ENCODE measurements at places on chromosomes 4 and X.

GRCh38 chr4:116688536-116688935 is 396.8 kb downstream of the TRAM1L1 start:
- DNase-seq: no peak

DNA sequence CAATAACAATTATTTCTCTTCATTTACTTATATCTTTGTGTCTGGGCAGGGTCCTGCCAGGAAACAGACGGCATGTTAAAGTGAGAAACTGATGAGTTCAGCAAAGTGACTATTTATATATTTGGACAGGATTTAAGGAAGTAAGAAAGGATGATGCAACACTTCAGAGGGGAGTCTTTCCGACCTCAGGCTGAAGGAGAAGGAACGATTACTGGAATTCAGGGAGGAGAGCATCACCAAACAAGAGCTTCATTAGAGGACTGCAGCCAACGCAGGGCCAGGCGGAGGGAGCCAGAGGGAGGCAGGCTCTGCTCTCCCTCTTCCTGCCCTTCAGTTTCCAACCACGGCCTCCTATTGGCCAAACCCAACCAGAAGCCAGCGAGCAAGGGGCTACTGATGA is 1.5 kb upstream of the TLR7 start:
- DNase-seq: no peak

DNA sequence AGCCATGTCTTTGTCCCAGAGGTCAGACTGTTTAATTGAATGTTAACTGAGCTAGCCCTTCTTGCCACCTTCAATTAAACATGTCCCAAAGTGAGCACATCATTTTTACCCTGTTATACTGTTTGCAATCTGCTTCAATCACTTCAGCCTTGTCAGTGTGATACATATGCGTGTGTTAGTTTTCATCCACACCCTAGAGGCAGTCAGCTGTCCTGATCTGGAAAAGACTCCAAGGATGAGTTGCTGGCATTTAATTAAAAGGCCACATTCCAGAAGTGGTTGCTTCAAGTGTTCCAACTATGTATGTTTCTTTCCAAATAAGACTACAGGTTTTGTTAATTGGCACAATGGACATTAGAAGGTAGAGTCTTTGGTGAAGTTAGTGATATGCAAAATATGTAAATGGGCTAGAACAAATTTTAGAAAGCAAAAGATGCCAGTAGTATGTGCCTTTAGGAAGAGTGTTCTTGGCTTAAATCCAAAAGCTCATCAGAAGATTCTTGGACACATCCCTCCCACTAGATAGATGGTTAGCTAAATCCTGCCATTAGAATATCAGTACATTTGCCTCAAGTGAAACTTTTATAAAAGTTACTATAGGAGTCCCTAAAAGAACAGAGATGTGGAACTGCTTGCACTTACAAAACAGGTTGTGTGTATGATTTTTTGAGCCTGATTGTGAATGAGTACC is 79.5 kb upstream of the SLIT2 start:
- DNase-seq: no peak

- no peak for DNase-seq
These were observed 2.0 kb upstream of the METAP1 start for GRCh38 chr4:98993419-98994071.

DNA sequence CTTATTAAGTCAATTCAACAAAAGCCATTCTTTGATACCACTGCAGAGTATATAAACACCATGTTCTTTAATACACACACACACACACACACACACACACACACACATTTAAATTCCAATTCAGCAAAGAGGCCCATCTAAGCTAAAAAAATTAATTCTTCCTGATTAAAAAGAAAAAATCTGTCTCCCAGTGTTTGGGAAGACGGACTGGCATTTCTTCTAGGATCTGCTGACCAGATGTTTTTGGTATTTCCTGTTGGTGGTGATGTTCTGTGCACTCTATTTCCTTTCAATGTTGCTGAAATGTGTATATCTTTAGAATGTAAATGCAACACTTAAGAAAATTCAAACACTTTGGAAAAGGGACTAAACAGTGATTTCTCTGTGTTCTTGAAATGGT is 243.8 kb downstream of the THOC2 start:
- no peak for DNase-seq

GRCh38 chr4:6540879-6541278 is 34.1 kb upstream of the MAN2B2 start:
- no peak for DNase-seq

- DNase-seq: no peak
These were observed 47.7 kb upstream of the SORCS2 start for GRCh38 chr4:7144374-7145290.

GRCh38 chr4:154478547-154478946 is 13.1 kb downstream of the DCHS2 start:
- no peak for DNase-seq

GRCh38 chr4:173426064-173426463 is 27.1 kb upstream of the SCRG1 start:
- no peak for DNase-seq

DNA sequence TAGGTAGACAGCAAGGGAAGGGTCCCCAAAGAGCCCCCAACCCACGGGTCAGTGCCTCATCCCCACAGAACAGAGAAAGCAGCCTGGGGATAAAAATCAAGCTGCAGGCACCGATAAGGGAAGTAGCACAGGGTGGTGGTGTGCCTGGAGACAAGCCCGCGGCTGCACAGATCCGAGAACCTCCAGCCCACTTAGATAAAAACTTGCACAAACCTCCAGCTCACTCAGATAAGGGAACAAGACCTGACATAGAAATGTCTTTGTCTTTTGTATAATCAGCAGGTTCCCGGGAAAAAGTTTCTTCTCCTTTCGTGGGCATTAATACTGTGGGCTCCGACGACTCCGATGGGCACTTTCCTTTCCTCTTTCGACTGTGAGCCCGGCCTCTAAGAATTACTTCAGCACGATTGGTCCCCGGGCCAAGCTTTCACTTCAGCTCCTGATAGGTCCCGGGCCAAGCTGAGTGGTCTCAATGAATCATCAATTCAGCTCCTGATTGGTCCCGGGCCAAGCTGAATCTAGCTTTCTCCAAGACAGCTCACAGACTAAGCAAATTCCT is 32.4 kb downstream of the PRDX4 start:
- no peak for DNase-seq

GRCh38 chr4:77025643-77026321 is 50.0 kb downstream of the CCNI start:
- no peak for DNase-seq

GRCh38 chrX:17372052-17372451 is 2.9 kb upstream of the NHS start:
- no peak for DNase-seq

GRCh38 chrX:42273387-42273786 is 350.0 kb upstream of the CASK start:
- DNase-seq: no peak

DNA sequence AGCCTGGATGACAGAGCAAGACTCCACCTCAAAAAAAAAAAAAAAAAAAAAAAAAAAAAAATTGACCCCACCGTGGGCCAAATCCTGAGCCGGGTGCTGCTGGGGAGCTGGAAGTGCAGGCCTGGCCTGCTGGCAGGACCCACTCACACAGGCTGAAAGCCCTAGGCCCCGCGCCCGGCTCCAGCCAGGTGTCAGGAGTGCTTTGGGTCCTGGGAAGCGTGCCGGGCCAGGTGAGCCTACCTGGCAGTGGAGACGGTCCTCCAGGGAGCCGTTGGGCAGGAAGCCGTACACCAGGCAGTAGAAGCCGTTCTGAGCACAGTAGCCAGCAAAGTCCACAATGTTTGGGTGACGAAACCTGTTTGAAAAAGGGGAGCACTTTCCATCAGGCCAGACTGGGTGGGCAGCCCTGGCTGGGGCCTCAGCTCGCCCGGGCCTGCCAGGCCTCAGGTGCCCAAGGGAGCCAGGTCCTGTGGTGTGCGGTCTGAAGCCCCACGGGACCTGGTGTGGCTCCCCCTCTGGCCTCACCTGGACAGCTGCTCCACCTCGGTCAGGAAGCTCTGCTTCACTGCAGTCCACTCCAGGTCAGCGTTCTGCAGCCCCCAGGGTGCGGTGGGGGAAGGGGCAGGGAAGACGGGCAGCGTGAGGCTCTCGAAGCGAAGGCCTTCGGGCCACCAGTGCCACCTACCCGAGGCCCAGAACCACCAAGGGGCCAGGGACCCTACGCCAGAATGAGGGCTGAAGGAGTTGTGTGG is 1.8 kb downstream of the IRAK1 start:
- DNase-seq: no peak

DNA sequence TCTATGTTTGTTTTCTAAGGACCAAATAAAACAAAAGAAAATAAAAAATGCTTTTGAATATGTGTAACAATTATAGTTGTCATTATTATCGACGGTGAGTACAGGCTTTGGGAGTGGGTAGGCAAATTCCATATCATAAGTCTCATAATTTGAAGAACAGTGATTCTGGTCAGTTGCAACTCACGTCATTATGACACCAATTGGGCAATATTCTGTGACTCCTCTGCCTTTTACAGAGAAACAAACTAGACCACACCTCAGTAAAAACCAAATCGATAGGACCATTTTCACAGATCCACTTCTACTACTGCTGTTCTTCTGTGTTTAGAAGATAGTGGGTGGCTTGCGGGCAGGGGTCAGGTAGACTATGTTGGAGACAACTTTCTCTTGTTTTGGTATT is 250.1 kb downstream of the C4orf33 start:
- DNase-seq: no peak

- no peak for DNase-seq
These were observed 21.0 kb downstream of the SAT1 start for GRCh38 chrX:23803931-23804381.
